ENCODE measurements at places on chromosomes 7 and 10.

- no peak for DNase-seq
Observed at GRCh38 chr7:44894888-44895580, 9.7 kb upstream of the PURB start.

GRCh38 chr7:138712652-138713051 lies 11.5 kb upstream of the SVOPL start:
- DNase-seq = no peak

DNA sequence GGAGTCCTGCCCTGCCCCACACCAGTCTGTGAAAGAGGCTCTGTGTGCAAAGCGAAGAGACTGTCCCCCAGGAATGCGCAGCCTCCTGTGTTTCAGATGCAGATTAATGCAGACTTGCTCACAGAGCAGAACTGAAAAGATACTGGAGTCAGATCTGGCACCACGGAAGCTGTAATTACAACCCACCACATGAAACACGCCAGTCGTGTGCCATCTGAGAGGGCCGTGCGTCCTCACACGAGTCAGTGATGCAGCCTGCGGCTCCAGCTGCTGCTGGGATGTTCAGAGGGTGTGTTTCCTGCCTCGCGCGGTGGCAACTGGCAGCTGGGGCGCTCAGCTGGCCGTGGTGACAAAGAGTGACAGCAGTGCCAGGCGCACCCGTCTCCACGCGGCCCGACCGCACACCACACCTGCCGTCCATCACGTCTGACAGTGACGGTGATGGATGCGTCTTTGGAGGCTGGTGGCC lies 50.0 kb downstream of the NKX6-2 start:
- no peak for DNase-seq

GRCh38 chr7:37495574-37496184 lies 47.0 kb upstream of the ELMO1 start:
- DNase-seq = no peak

- DNase-seq = no peak
Observed at GRCh38 chr7:148553979-148554378, 36.6 kb upstream of the C7orf33 start.

DNA sequence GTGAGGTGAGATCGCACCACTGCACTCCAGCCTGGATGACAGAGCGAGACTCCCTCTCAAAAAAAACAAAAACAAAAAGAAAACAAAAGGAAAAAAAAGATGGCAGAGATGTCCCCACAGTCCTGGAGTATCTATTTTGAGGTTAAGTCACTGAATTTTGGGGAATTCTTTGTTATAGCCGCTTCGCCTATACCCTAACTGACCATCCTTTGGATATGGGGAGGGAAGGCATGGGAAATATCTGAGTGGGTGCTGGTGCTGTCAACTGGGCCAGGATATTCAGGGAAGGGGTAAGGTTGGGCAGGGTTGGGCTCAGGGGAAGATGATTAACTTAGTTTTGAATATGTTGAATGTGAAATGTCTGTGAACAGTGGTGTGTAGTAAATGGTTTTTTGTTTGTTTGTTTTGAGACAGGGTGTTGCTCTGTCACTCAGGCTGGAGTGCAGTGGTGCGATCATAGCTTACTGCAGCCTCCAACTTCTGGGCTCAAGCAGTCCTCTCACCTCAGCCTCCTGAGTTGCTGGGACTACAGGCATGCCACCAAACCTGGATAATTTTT lies 8.3 kb upstream of the GNB2 start:
- no peak for DNase-seq

DNA sequence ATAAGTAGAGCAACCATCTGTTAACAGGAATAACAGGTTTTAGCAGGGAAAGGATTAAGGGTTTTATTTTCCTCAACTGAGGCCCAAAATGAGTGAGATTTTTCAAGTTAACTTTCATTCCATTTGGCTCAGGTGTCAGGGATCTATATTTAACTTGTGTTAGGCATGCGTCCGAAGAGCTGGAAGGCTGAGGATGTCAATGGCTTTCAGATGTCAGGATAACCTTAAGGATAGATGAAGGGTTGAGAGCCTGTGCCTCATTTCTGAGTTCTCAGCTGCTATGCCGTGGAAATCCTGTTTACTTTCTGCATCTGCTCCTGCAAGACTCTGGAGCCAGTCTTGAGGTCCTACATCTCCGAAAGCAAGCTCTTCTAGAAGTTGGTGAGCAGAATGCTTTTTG lies 36.4 kb upstream of the CD36 start:
- no peak for DNase-seq

DNA sequence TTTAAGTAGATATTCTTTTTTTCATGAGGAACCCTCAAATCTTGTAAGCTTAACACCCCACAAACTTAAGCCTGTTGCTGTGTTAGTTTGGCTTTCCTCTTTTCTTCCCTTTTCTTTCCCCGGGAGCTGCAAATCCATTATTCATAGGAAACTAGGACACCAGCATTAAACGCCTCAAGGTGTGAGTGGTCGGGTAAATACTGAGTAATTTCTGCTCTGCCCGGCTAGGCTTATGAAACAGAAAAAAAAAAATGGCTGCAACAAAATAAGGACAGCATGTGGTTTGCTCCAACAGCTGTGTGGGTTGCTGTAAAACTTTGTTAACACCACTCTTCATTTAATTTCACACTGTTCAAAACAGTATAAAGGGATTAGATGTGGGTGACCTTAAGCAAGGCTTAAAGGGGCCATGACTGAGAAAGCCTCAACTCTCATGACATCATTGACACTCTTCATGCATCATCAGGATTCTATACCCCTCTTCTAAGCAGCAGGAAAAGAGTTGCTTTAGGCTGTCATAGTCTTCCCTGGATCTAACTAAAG lies 104.1 kb downstream of the AOAH start:
- no peak for DNase-seq

DNA sequence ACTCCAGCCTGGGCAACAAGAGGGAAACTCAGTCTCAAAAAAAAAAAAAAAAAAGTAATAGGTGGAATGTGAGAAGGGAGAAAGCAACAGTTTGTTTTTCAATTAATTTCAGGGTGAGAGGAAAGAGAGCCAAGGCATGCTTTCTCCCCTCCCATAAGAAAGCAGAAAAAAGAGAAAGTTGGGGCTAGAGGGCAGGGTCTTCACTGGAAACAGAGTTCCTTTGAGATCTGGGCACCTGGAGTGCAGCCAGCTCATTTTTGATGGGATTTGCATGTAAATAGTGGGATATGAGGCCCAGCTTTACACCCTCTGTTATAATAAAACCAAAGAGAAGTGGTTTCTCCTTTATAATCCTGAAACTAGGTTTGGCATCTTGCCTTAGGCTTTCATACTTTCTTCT lies 13.8 kb upstream of the STOX1 start:
- DNase-seq = no peak
